ENCODE measurements at places on chromosomes 6 and 20.
A peak's percentile ranks its signal among the peaks of the same experiment; 100 is the strongest.

DNA sequence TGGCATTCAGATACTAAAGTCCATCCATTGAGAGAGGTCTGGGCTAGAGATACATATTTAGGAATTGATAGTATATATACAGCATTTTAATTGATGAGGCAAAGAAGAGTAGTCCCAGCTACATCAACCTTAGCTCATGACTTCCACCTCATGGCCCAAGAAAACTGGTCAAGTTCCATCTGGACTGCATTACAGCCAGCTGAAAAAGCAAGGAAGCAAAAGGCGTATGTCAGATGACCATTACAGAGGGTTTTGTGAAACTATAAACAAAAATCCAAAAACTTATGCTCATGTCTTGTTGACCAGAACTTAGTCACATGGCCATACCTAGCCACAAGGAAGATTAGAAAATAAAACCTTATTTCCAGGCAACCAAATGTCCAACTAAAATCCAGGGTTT lies 46.8 kb upstream of the RNF146 start:
- DNase-seq = no peak

DNA sequence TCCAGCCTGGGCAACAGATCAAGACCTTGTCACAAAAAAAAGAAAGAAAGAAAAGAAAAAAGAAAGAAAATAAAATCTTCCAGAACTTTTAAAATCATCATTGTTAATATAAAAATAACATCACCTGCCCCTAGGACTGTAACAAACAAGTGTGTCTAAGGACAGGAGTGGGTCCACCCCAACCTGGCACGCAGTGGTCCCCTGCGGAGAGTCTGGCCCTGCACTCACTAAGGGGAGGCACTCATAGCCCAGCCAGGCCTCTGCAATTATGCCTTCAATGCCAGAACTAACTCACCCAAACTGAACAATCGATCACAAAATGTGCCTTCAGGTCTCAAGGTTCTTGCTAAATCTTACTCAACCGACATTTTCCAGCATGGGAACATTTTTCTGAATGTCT lies 4.8 kb downstream of the GMEB2 start:
- DNase-seq = no peak

DNA sequence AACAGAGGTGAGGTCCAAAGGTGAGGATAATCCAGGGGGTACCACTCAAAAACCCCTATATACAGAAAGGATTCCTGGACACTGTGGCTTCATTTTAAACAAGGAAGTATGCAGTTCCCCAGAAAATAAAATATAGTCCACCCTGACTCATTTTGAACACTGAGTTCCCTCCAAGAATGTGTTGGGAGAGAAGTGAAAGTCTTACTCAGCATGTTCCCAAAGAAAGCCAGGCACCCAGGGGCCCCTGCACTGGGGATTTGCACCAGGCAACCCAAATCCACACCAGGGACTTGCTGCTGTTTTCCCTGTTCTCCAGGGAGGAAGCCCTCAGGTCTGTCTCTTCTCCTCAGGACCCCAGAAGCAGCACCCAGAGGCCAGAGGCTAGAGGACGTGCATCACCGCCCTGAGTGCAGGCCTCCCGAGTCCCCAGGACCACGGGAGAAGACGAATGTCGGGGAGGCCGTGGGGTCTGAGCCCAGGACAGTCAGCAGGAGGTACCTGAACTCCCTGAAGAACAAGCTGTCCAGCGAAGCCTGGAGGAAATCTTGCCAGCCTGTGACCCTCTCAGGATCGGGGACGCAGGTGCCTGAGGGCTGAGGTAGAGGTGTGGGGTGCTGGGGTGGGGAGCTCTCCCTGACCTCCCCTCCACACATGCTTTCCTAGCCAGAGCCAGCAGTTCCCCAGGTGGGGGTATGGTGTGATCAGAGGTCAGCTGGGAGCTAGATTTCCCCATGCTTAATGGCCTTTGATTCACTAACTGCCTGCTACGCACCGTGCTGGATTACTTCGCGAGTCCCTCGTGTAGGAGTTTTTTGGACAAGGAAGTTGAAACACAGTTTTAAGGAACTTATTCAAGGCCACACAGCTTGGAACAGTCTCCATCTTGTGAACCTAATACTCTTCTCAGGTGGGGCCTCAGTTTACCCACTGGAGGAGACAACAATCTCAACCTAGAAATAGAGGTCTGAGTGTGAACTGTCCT lies 3.3 kb downstream of the FGD2 start:
- no peak for DNase-seq

- no peak for DNase-seq
These were observed 43.6 kb downstream of the CDYL start for GRCh38 chr6:4819706-4820283.

DNA sequence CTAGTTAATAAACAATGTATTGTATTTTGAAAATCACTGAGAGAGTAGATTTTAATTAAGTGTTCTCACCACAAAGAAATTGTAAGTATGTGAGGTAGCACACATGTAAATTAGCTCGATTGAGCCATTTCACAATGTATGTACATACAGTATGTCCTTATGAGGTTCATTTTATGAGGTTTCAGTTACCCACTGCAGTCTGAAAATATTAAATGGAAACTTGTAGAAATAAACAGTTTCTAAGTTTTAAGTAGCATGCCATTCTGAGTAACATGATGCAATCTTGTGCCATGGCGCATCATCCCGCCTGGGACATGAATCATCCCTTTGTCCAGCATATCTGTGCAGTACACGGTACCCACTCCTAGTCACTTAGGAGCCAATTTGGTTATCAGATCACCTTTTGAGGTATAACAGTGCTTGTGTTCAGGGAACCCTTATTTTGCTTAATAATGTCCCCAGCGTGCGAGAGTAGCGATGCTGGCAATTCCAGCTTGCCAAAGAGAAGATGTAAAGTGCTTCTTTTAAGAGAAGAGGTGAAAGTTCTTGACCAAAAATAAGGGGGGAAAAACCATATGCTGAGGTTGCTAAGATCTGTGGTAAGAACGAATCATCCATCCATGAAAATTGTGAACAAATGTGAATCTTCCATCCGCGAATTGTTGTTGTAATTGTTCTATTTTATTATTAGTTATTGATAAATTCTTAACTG lies 64.7 kb downstream of the KCNS1 start:
- DNase-seq = no peak

- DNase-seq = no peak
These were observed 73.3 kb downstream of the BMP7 start for GRCh38 chr20:57193094-57193493.

- no peak for DNase-seq
These were observed 417.0 kb downstream of the HAO1 start for GRCh38 chr20:7523288-7523687.

- peak; percentile 94 for DNase-seq
These were observed 65.0 kb upstream of the SIRPA start for GRCh38 chr20:1830240-1830639.

DNA sequence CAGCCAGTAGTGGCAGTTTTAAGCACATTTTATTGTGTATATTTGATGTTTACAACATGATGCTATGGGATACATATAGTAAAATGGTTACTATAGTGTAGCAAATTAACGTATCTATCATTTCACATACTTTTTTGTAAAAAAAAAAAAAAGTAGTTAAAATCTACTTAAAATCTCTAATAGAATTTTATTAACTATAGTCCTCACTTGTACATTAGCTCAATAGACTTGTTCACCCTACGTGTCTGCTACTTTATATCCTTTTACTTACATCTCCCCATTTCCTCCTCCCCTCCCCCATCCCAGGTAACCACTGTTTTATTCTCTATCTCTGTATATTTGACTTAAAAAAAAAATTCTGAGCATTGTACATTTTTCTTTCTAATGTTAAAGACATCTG lies 23.0 kb downstream of the GTPBP2 start:
- DNase-seq = no peak

GRCh38 chr20:41167118-41167470 lies 29.8 kb downstream of the PLCG1 start:
- DNase-seq = no peak

- DNase-seq = no peak
These were observed 148.2 kb upstream of the GGTLC1 start for GRCh38 chr20:24136659-24137246.
